ENCODE measurements at places on chromosomes 1 and 21.

GRCh38 chr1:202145068-202145743 lies 669 bp upstream of the ARL8A start:
- no peak for DNase-seq

DNA sequence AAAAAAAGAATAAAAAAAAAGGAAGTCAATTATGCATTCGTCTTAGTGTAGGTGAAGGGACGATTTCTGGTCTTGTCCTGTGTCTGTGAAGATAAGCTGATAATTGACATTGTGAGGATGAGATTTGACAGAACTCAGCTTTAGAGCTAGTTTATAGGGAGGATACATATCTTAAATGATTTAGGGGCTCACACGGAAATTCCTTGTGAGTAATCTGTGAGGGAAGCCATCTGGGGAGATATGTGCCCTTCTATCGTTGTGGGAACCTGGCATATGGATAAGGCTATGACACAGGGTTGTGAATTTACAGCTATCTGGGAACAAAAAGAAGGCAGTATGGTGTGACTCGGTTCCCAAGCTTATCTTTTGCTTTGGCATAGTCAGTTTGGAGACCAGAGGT lies 71.1 kb downstream of the RABGAP1L start:
- DNase-seq, result peak; percentile 32

GRCh38 chr1:200112290-200112689 lies 84.8 kb downstream of the NR5A2 start:
- DNase-seq, result no peak

- no peak for DNase-seq
Measured at GRCh38 chr1:206482611-206483010, 12.3 kb downstream of the IKBKE start.

DNA sequence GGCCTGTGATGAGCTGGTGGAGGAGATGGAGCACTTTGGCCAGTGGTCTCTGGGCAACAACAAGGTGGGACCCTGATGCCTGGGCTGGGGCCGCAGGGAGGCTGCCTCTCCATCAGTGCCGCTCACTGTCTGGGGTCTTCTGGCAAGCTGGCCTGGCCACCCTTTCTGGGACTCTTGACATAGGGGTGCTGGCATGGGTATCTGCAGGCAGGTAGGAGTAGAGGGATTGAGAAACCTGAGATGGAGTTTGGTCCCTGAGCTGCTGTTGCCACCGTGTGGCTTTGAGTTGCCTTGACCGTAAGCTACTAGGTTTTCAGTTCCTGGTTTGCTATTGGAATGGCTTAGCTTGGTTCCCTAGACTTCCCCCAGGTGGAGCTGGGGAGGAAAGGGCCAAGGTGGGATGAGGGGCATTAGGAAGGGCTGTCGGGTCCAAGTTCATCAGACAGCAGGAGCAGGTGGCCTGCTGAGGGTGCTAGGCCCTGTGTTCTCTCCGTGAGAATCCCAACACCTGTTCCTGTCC lies 13.2 kb upstream of the MFN2 start:
- DNase-seq, result peak; percentile 57

- peak; percentile 29 for DNase-seq
Measured at GRCh38 chr1:55214212-55214933, 791 bp downstream of the USP24 start.

- peak; percentile 84 for DNase-seq
Measured at GRCh38 chr1:12457771-12458170, 160.2 kb downstream of the DHRS3 start.

DNA sequence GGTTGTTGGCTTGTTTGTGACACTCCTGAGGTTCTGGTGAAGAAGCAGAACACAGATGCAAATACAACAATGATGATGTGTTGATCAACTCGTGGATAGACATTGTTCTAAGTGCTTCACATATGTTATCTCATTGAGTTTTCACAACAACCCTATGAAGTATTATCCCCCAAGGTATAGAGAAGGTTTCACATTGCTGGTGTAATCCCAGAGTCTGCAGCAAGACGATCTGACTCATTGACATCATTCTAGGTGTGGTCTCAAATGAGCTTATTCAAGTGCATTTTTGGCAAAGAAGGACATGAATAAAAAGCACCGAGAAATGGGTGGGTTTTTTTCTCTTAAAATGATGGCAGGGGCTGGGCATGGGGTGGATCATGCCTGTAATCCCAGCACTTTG lies 64.1 kb upstream of the SCAF4 start:
- no peak for DNase-seq

- DNase-seq, result no peak
Measured at GRCh38 chr21:44931501-44932407, 8.1 kb upstream of the SLX9 start.

GRCh38 chr1:6447016-6447817 lies 18.8 kb downstream of the TNFRSF25 start:
- DNase-seq, result no peak

DNA sequence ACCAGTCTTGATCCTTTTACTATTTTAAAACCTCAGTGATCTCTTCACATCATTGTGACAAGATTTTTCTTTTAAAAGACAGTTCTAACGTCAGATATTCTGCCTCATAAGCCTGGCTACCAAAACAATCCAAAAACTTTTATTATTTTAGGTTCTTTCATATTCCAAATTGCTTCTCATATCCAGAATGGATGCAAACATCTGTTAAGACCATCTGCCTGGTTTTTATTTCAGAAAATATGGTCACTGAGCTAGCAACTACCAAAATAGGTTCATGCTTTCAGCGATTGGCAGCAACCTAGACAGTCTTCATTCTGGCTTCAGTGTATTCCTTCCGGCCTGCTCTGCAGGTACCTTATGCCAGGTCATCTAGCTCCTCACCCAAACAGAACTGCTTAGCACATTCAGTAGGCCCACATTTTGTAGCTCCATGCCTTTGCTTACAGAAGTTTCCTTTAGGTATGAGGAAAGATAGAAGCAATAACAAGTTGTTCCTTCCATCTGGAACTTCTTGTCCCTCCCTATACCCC lies 59.0 kb upstream of the CACYBP start:
- no peak for DNase-seq

GRCh38 chr21:34270411-34270810 lies 93.4 kb upstream of the KCNE2 start:
- DNase-seq, result no peak

GRCh38 chr21:44403106-44404020 lies 49.9 kb downstream of the TRPM2 start:
- no peak for DNase-seq

DNA sequence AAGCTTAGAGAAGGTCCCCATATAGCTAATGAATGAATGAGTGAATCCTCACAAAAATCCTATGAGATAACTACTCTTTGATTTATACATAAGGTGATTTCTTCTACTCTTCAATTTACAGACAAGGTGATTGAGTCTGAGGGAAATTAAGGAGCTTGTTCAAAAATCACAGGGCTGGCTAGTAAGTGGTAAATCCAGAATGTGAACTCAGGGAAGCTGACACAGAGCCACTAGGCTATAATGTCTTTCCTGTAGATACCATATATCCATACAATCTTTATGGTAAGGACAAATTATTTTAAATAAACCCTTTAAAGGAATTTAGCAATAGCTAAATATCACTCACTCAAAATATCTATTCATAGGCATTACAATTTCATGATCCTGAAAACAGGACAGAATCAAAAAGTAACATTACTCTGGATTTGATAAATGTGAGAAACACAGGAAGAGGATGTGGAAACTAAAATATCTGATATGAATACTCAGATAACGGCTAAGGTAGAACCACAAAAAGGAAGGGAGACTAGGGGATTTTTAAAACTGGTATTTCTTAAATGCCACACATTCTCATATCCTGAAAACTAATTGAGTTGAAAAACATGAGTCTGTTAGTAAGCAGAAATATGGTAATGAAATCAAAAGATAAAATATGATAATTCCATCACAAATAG lies 108.2 kb downstream of the NBPF12 start:
- DNase-seq, result no peak

- DNase-seq, result peak; percentile 1
Measured at GRCh38 chr1:191206513-191207207, 729.0 kb upstream of the BRINP3 start.

GRCh38 chr1:215417122-215417521 lies 150.0 kb upstream of the KCTD3 start:
- peak; percentile 6 for DNase-seq

DNA sequence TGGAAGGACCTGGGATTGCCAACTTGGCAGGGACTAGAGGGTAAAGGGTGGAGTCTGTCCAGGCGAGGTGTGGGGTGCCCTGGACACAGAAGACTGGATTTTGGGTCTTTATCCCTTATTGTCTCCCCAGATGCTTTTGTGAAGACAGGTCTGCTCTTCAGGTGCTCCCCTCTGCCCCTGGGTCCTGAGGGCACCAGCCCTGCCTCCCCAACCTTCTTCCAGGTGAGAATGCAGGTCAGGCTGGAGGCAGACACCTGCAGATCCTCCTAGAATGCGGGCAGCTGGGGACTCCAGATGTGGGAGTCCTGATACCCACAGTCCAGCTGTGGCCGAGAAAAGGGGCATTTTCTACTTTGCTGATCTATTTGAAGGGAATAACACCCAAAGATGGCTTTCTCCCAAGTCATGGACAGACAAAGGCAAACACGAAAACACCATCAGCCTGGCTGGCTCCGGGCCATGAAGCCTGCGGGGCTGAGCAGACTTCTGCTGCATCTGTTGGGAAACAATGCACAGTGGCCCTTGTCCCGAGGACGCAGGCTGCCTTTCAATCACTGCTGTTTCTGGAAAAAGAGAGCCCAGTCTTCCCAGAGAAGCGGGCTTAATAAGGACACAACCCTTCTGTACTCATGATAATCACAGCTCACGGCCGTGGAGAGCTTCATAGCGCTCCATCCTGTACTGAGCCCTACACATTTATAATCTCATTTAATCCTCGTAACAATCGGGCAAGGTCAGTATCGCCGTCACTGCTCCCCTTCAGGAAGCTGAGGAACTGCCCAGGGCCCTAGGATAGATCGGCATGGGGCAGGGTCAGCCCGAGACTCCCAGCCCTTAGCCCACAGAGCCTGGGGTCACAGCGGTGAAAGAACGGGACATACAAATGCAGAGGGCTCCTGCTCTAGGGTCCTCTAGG lies 62.0 kb upstream of the ABCG1 start:
- peak; percentile 24 for DNase-seq

DNA sequence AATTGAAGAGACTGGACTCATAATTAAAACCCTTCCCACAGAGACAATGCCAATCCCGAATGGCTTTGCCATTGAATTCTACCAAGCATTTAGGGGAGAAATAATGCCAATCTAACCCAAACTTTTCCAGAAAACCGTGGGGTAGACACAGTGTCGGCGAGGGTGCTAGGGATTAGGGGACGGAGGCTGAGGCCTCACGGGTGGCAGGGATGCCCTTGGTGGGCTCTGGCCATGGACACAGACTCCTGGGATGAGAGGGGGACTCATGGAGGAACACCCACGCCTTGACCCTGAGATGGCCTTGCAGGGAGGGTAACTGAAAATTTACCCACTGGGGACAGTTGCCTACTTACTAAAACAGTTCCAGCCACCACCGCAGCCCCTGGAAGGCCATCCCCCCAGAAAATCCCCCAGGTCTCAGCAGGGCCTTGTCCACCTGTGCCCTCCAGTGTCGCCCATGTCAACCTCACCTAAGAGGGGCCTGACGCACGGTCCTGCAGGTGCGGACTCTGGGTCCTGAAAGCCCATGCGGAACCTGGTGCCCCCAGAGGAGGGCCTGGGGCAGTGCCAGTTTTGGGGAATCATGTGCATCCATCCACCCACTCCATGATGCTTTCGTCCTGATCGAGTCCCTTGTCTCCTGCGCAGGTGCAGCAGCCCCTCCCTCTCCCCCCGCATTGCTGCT lies 1.9 kb downstream of the KRTAP10-5 start:
- DNase-seq, result no peak

- DNase-seq, result peak; percentile 24
Measured at GRCh38 chr1:19122668-19123067, 87.4 kb downstream of the UBR4 start.

- DNase-seq, result no peak
Measured at GRCh38 chr1:246795906-246796694, 71.9 kb downstream of the SCCPDH start.

DNA sequence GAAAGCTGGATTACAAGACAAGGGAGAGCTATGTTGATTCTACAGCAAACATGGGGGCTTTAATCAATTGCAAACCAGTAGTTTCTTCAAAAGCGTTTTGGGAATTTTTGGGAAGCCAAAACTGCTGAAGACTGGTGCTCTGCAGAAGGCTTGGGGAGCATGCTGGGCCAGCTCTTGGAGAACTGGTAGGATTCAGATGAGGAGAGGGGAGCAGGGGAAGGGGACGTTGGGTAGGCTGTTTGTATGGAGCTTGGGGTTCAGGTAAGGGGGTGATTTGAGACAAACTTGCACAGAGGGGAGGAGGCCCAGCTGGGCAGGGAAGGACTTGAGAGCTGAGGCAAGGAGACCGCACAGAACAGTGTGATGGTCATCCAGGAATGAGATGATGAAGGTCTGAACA lies 2.6 kb upstream of the MYOG start:
- no peak for DNase-seq

DNA sequence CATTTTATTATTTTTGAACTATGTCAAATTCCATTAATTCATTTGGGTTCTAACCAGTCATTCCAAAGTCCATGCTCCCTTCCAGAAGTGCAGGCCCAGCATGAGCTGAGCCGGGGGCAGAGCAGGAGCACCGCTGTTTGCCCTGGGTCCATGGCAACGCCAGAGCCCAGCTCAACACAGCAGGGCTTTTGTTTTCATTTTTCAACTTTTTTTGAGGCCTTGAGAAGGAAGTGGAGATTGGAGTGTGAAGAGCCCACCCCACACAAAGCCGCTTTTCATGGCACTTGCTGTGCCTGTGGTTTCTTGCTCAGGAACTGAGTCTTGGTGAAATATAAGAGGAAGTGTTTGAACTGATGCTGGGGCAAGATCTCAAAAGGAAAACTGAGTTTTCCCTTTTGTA lies 13.2 kb upstream of the PRMT2 start:
- DNase-seq, result no peak

DNA sequence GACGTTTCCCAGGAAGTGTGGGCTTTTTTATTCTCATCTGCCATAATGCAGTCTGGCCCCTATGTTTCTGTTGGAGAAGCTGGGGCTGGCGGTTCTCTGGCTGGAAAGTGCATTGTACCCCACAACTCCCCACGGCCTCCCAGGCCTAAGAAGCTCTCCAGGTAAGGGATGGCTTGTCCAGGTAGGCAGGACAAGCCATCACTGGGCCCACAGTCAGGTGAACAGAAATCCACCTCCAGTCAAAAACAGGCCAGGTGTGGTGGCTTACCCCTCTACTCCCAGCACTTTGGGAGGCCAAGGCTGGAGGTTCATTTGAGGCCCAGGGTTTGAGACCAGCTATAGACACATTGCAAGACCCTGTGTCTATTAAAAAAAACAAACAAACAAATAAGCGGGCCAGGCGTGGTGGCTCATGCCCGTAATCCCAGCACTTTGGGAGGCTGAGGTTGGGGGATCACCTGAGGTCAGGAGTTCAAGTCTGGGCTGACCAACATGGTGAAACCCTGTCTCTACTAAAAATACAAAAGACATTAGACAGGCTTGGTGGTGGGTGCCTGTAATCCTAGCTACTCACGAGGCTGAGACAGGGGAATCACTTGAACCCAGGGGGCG lies 3.1 kb upstream of the WNT9A start:
- no peak for DNase-seq

- no peak for DNase-seq
Measured at GRCh38 chr1:61119085-61119484, 36.7 kb downstream of the NFIA start.
